CD4-positive, CD25-positive, alpha-beta regulatory T cell (primary cell): ENCODE measurements at places on chromosomes 1 and 21.

GRCh38 chr1:78102082-78102481 lies 56.3 kb downstream of the GIPC2 start:
- no peak for DNase-seq

- DNase-seq = no peak
These were observed 21.7 kb downstream of the ZBTB8B start for GRCh38 chr1:32486463-32487113.

DNA sequence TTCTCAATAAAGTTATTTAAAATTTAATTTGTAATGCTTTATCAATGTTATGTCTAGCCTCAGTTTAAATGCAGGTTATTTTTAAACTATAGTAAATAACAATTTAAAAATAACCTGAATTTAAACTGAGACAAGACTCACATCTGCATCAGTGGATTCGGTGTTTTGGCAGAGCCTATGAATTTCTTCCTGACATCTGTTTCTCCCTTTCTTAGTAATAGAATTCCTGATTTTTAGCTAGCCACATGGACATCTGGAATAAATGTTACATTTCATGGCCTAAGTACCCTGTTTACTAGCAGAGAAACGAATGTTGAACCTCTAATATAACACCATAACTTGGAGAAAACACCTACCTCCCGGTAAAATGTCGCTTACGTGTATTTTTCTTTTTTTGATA lies 1141.6 kb upstream of the ADGRL2 start:
- no peak for DNase-seq

- DNase-seq = no peak
These were observed 6.2 kb downstream of the TMEM59 start for GRCh38 chr1:54046671-54047383.
